NCI-H2227 treated with DMSO at 0.1 percent for 48 hours (cell line): ENCODE measurements at places on chromosomes 1 and 21.
A peak's percentile ranks its signal among the peaks of the same experiment; 100 is the strongest.

GRCh38 chr1:88740784-88741183, 56.7 kb downstream of the PKN2 start:
- DNase-seq = no peak

DNA sequence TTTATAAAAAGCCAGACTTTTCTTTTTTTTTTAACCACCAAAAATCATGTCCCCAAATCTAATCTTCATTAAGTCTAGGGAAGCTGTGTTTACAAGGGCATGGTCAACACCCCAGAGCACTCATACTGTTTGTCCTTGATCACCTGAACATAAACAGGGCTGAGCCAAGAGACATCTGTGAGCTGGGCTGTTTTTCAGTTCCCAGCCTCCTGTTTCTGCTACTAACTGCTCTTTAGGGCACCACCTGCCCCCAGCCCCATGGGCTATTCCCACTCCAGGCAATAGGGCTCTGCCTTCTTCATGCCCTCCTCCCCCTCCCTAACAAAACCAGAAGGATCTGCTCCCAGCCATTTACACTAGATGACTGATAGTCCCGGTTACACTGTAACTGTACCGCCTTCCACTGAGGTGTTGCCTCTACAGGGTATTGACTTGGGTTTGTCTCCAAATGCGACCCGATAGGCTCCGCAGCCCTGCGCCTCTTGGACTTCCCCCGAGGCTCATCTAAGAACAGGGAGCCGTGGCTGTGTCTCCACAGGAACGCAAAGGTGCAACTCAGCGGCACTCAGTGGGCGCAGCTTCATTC, 11.7 kb upstream of the SLC26A9 start:
- DNase-seq = no peak

GRCh38 chr1:199616947-199617346, 410.6 kb upstream of the NR5A2 start:
- no peak for DNase-seq

DNA sequence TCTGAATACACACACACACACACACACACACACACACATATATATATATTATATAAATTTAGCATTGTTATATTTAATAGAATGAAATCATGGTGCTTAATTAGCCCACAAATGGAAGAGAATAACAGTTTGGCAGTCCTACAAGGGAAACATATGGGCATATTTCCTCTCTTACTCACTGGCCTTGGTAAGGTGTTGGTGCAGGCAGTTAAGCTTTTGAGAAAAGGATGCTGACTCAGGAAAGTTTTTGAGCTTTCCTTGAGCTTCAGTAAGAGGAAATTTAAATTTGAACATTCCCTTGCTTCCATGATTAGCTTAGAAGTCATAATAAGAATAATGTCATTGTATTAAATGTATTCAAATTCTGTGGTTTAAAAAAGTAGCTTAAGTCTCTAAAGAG, 37.0 kb upstream of the B3GALT5 start:
- no peak for DNase-seq

DNA sequence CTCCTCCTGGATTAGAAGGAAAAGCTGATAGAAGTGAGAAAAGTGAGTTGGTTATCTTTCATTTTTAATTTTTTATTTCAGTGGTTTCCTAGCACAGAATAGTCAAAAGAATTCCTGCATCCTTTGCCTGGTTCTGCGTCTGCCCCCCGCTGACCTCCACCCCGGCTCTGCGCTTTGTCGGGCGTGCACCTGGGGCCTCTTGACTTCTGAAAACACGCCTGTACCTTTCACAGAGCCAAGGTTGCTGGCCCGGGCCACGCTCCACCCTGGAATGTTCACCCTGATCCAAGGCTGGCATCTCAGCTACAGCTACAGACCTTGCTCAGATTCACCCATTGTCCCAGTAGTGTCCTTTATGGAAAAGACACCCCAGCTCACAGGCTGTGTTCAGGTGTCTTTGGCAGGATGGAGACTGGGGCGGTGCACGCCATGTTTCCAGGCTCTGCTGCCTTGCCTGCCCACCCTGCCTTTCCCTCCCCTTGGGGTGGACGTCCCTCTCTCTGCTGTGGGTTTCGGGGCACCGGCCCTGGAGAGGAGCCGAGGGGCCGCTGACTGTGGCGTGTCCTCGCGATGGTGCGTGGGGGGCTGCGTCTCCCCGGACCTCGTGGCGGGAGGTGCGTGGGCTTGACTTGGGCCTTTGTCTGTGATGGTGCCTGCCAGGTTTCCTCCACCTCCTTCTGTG, 40.3 kb upstream of the DIP2A start:
- DNase-seq = no peak

DNA sequence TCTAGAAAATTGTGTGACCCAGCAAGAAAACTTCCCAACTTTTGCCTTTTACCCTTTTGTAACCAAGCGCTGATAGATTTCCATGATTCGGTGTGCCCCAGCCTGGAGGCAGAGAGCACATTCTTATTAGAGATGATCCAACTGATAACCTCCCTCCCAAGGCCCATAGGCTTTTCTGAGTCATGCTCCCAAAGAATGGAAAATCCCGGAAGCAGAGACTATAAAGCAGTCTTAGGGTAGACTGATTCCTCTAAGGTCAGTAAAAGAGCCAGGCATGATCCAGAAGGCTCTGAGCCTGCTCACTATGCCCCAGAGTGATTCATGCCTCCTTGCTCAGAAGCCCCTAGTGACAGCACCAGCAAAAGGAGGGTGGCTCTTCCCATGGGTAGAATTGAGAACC, 4.3 kb downstream of the CAMK1G start:
- DNase-seq = no peak

- DNase-seq = peak; percentile 57
These were observed 77.1 kb upstream of the SCCPDH start for GRCh38 chr1:246647113-246647512.

GRCh38 chr1:222097588-222097987, 355.7 kb upstream of the DUSP10 start:
- no peak for DNase-seq

- DNase-seq = no peak
These were observed 41.6 kb downstream of the OLIG1 start for GRCh38 chr21:33111577-33111976.

- no peak for DNase-seq
These were observed 57.7 kb downstream of the ZNF697 start for GRCh38 chr1:119590393-119590792.

DNA sequence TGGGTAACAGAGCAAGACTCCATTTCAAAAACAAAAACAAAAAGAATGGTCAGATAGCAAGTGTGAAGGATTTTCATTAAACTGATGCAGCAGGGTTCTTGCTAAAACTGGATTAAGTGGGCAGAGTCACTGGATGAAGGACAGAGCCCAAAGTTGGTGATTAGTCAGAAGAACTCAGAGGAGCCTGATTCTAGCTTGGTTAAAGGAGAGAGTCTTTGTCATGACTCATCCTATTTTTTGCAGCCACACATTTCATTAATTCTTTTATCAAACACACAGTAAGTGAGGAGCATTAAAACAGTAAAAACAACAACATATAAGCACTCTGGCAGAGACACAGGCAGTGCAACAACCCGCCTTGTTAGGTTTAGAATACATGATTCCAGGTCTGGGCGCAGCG, 56.0 kb upstream of the EDARADD start:
- DNase-seq = no peak

GRCh38 chr1:19858893-19859292, 23.3 kb upstream of the OTUD3 start:
- DNase-seq = no peak
